ENCODE measurements at places on chromosomes 7 and 10. TPM values are rescaled to one million over a fixed set of nuclear protein-coding genes. Genes with fewer than 3 reads are reported as not detected.

AGMO gene
- polyA plus RNA-seq: 0.18 TPM

COMTD1 gene
- polyA plus RNA-seq: 7.4 TPM

GRCh38 chr10:80664071-80664680, 126.5 kb downstream of the SH2D4B start:
- DNase-seq: peak; percentile 54

PMPCB gene
- polyA plus RNA-seq: 54.3 TPM

DNA sequence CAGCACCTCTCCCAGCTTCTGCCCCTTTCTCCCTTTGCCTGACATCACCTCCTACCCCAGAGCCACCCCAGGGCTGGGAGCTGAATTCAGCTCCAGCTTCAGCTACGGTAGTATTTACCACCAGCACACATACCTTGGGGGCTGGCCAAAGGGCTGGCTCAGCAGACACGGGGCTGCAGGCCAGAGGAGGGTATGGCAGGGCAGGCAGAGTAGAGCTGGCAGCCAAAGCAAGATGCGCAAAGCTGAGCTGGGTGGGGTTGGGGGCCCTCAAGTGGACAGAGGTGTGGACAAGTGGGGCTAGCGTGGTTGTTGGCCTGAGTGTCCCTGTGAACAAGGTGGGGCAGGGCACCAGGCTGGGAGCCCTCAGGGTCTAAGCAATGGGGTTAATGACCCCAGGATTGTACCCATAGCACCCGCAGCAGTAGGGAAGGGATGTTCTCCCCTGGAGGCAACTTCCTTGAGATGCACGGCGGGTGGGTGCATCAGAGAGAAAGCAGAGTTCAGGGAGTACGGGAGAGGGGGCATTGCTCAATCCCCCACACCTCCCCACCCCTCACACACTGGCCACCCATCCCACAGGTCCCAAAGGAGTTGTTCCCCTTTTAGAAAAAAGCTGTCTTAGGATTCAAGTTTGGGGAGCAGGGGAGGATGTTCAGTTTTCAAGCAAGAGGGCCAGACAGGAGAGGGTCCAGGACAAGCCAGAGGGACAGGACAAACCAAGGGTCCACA, 8.0 kb downstream of the VSIR start:
- no peak for DNase-seq

DNA sequence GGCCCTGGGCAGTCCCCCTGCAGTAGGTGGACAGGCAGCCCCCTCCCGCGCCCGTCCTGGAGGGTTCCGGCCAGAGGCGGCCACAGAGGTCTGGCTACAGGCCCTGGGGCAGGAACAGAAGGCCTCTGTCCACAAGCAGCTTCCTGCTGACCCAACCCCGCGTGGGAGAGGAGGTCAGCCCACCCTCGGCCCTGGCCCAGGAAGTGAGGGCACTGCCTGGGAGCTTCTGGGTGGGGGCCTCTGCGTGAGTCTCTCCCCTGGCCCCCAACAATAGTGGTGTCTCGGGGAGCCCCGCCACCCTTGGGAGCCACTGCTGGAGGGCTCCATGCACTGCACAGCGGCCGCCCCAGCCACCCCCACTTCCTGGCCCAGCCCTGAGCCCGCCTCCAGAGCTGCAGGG, 4.7 kb downstream of the MICALL2 start:
- DNase-seq: no peak

DNA sequence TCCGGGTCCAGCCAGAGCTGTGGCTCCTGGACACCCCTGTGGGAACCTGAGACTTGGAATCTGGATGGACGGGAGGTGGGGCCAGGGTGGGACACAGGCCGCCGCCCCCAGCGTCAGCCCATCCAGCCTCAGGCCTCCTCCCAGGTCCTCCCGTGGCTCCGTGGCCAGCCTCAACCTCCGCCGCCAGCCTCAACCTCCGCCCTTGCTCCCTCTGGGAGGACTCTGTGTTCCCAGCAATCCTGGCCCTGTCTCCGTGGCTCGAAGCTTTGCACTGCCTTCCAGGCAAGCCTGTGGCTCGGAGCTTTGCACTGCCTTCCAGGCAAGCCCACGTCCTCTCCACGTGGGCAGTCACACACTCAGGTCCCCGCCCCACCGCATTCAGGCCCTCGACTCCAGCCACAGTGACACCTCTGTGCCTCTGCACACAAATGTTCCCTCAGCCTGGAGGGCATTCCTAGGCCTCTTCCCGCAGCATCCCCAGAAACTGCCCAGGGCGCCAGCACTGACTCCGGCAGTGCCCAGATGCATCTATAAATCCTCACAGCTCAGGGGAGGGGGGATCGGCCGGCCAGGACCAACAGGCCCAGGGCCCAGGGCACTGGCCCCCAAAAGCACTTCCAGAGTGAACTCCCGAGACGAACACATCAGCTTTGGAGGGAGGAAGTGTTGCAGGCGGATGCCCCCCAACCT, 44.7 kb upstream of the PDGFA start:
- no peak for DNase-seq

GRCh38 chr7:28052933-28053332, 127.7 kb downstream of the JAZF1 start:
- DNase-seq: no peak

C10orf143 gene
- 3.1 TPM for polyA plus RNA-seq

DNA sequence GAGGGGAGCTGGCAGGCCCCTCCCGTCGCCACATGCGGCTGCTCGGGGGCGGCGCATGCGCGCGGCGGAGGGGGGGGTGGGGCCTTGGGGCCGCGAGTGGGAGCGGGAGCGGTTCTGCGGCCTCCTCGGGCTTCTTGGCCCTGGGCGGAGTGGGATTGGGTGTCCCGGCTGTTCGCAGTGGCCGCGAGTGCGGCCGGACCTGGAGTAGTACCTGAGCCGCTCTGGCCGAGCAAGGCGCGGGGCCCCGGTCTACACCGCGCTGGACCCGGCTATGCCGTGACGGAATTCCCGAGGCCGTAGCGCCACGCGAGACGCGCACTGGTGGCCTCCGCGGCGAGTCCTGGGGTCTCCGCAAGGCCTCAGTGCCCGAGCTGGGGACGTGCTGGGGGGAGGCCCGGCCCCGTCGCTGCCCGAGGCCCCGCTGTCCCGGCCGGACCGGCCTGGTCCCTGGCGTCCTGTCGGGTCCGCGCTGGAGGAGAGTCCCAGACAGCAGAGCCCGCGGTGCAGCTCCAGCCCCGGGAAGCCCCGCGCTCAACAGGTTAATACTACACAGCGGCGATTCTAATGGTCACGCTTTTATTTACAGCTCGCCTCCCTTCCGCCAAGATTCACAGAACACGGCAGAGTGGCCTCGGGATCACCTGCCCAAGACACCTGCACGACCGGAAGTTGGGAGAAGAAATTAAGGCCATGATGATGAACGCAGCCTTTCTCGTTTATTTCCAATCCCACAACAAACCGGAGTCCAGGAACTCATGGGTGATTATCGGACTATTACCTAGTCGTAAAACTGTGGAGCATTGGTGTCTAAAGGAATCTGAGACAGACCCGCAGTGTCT, 671 bp upstream of the PAXIP1 start:
- peak; percentile 91 for DNase-seq

DNA sequence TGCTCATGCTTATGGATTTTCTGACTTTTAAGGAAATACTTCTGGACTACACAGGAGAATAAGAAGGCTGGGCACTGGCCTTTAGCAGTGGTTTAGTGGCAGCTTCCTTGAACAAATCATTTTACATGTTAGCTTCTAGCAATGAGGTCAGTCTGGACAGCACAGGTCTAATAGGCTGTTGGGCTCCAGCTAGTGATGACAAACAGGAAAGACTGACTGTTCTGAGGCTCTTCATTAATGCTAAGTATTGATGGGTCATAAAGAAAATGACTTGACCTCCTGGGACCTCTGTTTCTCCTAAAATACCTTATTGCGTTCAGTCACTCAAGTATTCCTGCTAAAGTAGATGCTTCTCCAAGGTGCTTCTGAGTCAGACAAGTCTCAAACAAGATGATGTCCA, 4.9 kb upstream of the RHOBTB1 start:
- DNase-seq: no peak

BRAF gene
- 12.2 TPM for polyA plus RNA-seq

KIAA1549 gene
- 14.1 TPM for polyA plus RNA-seq

- DNase-seq: no peak
Observed at GRCh38 chr7:90841759-90842429, 245.8 kb downstream of the CDK14 start.

- DNase-seq: no peak
Observed at GRCh38 chr10:73878365-73878764, 4.0 kb upstream of the CAMK2G start.

GRCh38 chr10:34075254-34075926, 739.7 kb downstream of the PARD3 start:
- peak; percentile 61 for DNase-seq

DENND2A gene
- polyA plus RNA-seq: 41.2 TPM

DNA sequence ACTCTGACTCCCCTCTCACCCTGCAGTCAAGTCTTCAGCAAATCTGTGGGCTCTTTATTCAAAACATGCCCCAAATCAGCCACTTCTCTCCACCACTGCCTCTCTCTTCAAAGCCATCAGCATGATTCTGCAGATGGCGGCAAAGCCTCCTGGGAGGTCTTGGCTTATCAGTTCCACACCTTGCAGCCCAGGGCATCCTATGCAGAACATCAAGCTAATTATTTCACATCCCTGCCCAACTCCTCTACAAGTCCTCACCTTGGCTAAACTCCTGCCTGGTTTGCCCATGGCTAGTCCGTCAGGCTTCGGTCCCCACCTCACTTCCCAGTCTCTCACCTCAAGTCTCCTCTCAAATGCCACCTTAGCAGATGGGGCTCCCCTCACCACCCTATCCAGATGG, 70.2 kb downstream of the PIP4K2A start:
- DNase-seq: no peak

DNA sequence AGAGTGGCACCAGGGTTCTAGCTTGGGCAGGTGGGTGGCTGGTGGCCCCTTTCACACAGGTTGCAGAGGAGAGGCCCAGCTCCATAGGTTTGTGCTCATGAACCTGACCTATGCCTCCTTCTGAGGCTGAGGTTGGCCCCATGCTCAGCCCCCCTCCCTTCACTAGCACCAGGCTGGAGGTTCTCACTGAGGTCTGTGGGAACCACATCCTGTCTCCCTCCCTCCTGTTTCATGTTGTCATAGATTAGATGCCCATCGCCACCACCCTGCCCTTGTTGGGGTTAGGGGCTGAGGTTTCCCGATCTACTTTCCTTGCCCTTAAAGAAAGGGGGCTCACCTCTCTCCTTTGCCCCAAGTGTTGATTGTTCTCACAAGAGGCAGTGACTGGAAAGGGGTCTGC, 14.7 kb downstream of the NEUROG3 start:
- DNase-seq: no peak

GRCh38 chr10:79084012-79084971, 15.5 kb downstream of the ZMIZ1 start:
- DNase-seq: peak; percentile 75

DNA sequence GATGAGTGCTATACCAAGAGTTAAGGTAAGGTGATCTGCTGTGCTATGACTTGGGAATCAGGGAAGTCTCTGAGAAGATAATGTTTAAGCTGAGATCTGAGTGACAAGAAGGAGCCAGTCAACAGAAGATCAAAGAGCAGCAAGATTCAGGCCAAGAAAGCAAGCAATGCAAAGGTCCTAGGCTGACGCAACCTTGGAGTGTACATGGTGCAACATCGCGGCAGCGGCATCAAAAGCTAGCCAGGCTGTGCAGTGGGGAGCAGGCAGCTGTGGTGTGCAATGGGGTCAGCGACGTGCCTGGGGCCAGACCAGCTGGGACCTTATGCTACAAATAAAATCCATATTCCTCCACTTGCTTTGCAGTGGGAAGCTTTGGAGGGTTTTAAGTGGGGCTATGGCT, 324.1 kb downstream of the LRMDA start:
- DNase-seq: no peak

DNA sequence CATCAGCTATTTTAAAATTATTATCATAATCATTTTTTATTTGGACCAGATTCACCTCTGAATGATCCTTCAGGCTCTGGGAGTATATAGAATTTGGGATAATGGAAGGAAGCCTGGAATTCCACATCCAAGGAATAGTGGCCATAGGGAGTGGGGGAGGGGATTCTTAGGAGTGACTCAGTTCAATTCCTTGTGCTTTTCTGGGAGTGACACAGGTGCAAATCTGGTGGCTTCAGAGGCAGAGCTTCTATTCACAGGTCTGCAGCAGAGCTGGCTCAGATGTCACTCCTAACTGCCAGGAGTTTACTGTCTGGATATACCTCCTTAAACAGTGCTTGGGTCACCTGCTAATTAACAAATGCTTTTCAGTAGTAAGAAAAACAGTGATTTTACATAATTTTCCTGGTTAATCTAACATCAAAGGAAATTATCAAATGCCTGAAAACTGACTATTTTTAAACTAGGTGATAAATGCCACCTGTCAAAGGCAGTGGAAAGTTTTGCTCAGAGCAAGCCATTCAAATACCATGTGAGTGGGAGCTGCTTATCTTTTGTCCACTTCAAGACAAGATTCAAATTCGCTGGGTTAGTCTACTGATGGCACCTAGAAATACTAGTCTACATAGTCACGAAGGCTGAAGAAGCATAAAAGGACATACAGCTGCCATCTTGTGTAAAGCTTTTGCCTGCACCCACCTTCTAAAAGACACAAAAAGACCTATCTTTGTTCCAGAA, 106.7 kb upstream of the LAMB4 start:
- no peak for DNase-seq

- no peak for DNase-seq
Observed at GRCh38 chr7:75546237-75547015, 54.3 kb downstream of the SPDYE5 start.

TMEM178B gene
- 0.57 TPM for polyA plus RNA-seq

WDR91 gene
- polyA plus RNA-seq: 11.1 TPM

GRCh38 chr10:128713471-128713870, 587.2 kb upstream of the MKI67 start:
- no peak for DNase-seq

DNA sequence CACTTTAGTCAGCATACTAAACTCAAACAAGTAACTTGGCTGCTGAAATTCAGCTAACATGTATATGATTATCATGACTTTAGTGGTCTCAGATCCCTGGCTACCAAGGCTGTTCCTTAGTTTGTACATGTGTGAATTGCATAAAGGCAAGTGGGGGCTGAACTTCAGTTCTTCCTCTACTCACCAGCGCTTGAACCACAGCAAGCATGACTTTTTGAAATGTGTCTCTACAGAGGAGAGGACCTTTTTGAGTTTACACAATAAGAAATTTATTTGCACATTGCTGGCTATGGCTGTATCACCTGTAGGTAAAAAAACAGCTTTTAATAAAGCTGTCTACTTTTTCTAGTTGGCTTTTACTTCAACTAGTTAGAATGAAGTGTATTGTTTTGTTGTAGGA, 48.8 kb downstream of the MDFIC start:
- DNase-seq: no peak

- DNase-seq: no peak
Observed at GRCh38 chr7:27198138-27198841, 1.6 kb downstream of the HOXA13 start.

CHN2 gene
- polyA plus RNA-seq: 10.5 TPM

DNA sequence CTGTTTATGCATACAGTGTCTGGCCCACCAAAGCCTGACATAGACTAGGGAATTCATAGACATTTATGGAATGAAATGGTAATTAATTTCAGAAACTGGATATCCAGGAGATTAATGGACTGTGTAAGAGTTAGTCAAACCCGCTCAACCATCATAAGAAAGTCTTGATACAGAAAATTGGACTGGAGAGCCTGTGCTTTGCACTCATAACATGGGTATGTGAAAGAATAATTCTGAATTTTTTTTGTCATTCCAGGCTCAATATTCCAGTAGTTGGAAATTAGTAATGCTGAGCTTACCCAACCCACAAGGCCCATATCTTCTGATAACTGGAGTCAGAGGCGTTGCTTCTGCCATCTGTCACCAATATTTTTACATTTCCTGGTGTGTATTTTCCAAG, 799.7 kb upstream of the IGFBP3 start:
- no peak for DNase-seq

- DNase-seq: no peak
Observed at GRCh38 chr10:117362313-117362712, 12.9 kb downstream of the PDZD8 start.

GRCh38 chr7:23012186-23012585, 1.7 kb downstream of the HYCC1 start:
- no peak for DNase-seq
